Urothelium cell line (cell line): ENCODE measurements at places on chromosomes 5 and 9.

- DNase-seq: no peak
Measured at GRCh38 chr9:12935714-12936113, 160.9 kb downstream of the LURAP1L start.

GRCh38 chr5:78294248-78295034 is at the start of gene AP3B1:
TSS of gene AP3B1 (minus strand) at chr5:78294698. CDS start at chr5:78294579, 119 bp downstream.
- peak; percentile 99 for DNase-seq

GRCh38 chr9:76913467-76913866 is 7.6 kb upstream of the PRUNE2 start:
- no peak for DNase-seq

GRCh38 chr5:6291961-6292360 is 86.4 kb downstream of the MED10 start:
- no peak for DNase-seq

GRCh38 chr5:72697622-72698021 is 118.8 kb upstream of the TNPO1 start:
- no peak for DNase-seq

GRCh38 chr5:66596636-66597182 is 516 bp downstream of the MAST4 start:
- DNase-seq: peak; percentile 40

GRCh38 chr9:95003689-95004410 is 277.4 kb downstream of the AOPEP start:
- DNase-seq: peak; percentile 64

GRCh38 chr5:5777013-5777412 is 354.5 kb downstream of the ICE1 start:
- DNase-seq: no peak

- no peak for DNase-seq
Measured at GRCh38 chr5:143014017-143014651, 244.0 kb downstream of the ARHGAP26 start.

- peak; percentile 85 for DNase-seq
Measured at GRCh38 chr9:126704157-126704891, 90.6 kb downstream of the LMX1B start.
